ENCODE measurements at places on chromosomes 2 and 18.
A peak's percentile ranks its signal among the peaks of the same experiment; 100 is the strongest.

- DNase-seq: no peak
Measured at GRCh38 chr2:144671695-144672455, 152.0 kb upstream of the ZEB2 start.

- no peak for DNase-seq
Measured at GRCh38 chr18:11027862-11028261, 121.5 kb downstream of the PIEZO2 start.

DNA sequence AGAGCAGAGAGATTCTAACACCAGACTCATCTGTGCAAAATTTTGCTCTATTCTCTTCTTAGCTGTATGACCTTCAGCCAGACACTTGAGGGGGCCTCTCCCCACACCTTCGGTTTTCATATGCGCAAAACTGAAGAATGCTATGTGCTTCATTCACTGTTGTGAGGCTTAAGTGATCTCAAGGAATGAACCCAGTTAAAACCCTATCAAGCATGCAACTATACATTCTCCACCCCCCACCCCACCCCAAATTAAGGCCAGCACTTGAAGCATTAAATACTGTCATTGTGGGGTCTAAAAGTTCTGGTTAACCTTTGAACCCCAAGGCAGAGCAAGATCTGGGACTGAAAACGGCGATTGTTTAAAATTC lies 10.0 kb downstream of the PCARE start:
- no peak for DNase-seq

DNA sequence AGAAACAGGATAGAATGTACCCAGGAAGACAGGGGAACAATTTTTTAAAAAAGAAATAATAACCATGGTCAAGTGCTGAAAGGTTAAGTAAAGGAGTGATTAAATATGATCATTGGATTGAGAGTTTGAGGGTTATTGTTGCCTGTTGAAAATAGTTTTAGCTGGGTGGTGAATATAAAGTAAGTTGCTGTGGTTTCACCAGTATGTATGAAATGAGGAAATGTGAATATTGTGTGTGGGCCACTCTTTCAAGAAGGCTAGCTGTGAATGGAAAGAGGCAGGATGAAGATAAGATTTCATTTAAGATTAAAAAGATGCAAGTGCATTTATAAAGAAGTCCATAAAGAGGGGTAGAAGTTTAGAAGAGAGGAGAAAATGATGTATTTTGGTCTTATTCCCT lies 53.8 kb downstream of the GULP1 start:
- DNase-seq: no peak

- DNase-seq: no peak
Measured at GRCh38 chr2:146324951-146325350, 1519.9 kb upstream of the ACVR2A start.

DNA sequence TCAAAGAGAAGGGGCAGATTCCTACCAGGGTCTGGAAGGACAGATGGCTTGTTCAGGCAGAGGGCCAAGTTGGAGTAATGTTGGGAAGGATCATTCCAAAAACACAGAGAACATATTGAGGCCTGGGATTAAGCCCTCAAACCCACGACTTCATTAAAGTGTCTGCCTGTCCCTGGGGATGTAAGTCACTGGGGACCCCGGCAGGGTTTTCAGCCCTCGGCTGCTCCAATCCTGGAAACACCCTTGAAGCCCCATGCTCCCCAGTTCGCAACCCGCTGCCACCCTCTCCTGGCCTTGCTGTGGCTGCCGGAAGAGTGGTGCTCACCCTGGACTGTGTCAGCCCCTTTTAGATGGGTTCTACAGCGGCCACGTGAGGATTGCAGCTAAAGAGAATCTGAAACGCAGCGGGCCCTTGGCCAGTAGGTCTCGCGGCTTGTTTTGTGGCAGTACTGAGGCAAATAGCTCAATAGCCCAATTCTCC lies 79.9 kb downstream of the EPAS1 start:
- DNase-seq: no peak

GRCh38 chr2:215571689-215572088 lies 135.8 kb upstream of the FN1 start:
- no peak for DNase-seq

GRCh38 chr2:130727286-130727924 lies 1.5 kb upstream of the GPR148 start:
- DNase-seq: peak; percentile 93

DNA sequence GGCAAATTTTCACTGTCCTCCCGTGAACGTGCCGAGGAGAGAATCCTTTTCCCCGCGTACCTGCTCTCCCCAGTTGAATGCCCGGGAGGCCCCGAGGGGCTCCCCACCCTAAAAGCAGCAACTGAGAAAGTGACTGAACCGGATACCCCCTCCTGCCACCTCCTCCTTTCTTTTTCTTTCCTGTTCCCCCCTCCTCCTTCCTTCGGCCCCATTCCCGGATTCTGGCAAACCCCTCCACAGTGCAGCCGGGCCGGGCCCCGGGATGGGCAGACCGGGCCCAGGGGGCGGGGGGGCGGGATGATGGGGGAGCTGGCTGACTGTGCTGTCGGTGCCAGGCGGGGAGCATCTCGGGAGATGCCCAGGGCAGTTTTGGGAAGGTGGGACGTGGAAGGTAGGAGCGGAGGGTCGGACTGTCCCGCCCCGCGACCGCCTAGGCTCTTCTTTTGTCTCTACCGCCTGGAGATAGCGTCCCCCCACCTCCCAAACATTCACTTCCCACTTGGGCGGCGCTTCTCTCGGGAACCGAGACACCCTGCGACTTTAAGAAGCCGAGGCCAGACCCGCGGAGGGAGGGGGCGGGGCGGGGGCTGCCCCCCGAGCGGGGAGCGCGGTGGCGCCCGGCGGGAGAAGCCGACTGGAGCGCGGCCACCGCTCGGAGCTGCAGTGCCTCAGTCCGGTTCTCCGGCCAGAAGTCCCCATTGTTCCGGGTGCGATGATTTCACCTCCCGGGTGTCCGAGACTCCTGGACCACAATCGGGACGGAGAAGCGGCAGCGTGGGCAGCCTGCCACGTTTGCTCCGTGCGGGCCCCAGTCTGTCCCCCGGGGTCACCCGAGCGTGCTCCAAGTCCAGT lies 8.2 kb downstream of the DLX2 start:
- DNase-seq: no peak
